ENCODE measurements at places on chromosomes 12 and 14.

DNA sequence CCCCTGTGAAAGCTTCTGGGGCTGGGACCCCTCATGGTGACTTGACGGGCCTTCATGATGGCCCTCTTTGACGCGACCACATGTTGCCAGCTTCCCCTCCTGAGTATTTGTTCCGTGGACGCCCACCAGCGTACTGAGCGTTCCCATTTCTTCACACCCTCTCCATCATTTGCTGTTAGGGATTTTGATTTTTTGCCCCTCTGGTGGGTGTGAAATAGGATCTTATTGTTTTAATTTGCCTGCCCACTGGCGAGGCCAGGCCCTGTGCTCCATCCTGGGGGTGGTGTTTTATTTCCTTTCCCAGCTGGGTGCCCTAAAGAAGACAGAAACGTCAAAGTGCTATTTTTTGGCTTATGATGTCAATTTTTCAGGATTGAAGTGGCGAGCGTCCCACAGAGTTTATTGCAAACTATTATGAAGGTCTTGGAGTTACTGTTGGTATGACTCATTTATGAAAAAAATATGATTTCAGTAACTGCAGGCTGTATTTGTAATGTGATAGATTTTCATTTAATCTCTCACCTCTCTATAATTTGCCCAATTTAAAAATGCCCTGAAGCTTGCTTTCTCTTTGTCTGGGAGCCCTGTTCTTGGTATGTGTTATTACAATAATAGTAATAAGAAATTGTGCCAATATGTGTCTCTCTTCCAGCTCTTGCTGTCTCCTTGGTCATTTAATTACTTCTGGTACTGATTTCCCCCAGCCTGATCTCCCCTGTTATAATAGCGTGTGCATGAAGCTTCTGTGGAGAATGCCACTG lies 99.6 kb downstream of the SLC25A47 start:
- DNase-seq, result no peak

GRCh38 chr14:93996130-93996695 lies 888 bp upstream of the CCDC197 start:
- DNase-seq, result no peak

- no peak for DNase-seq
Measured at GRCh38 chr14:95156161-95157047, 925 bp downstream of the DICER1 start.

DNA sequence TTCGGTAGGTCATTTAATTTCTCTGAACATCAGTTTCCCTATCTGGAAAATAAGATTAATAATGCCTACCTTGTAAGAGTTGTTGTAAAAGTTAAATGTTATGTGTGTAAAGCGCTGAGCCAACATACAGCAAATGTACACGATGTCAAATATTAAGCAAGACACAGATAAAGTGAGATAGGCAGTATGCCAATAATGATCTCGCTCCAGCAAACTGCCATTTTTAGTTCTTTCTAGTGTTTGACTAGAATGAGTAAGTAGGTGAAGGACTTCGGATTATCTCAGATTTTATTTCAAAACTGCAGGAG lies 840 bp downstream of the DHRS7 start:
- no peak for DNase-seq

DNA sequence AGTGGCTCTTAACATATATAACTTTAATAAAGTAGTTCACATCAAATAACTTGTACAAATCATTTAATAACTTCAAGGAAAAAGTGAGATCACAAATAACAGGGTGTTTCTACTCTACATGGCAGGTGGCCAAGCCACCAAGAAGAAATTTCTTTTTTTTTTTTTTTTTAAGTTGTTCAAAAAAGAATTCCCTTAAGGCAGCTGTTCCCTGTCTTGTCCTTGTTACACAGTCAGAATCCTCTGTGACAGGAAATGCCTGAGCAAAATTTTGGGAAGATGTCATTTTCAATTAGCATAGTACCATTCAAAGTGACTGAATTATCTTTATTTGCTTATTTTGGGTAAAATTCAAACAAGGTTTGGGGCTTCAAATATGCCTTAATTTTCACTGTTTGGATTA lies 79.4 kb downstream of the LIN7A start:
- DNase-seq, result no peak

GRCh38 chr12:107541001-107541705 lies 144.4 kb upstream of the PWP1 start:
- no peak for DNase-seq

DNA sequence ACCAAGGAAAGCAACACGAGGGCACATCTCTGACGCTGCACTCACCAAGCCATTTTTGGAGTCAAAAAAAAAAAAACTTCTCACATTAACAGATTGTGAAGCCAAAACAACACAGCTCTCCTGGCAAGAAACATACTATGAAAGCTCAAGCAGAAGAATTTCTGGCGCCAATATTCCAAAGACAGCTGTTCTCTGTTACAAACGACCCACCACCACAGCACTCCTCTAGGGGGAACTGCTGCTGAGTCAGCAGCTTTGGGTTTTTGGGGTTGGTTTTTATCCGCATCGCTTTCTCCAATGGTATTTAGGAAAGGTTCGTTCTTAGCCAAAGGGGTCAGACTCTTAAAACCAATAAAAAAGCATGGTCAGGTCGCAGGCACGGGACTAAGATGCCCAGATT lies 379.4 kb downstream of the RPS29 start:
- DNase-seq, result no peak

GRCh38 chr12:68896881-68897540 lies 36.0 kb downstream of the CPM start:
- no peak for DNase-seq

DNA sequence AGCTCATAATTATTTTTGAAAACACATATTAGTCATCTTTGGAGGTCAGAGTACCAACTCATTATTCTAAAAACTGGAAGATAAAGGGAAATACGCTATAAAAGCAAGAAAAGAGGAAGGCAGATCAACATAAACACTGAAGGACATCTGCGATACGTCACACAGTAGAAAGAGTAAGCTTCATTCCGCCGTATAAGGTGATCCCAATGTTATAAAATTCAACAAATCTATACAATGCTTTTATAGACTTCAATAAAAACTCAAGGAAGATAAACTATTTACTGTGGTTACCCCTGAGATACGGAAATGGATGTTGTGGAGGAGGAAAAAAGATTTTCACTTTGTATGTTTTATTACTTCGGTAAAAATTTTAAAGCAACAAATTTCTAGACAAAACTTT lies 92.6 kb downstream of the ITPR2 start:
- DNase-seq, result no peak

GRCh38 chr14:98503086-98503815 lies 768.7 kb downstream of the BCL11B start:
- DNase-seq, result no peak

DNA sequence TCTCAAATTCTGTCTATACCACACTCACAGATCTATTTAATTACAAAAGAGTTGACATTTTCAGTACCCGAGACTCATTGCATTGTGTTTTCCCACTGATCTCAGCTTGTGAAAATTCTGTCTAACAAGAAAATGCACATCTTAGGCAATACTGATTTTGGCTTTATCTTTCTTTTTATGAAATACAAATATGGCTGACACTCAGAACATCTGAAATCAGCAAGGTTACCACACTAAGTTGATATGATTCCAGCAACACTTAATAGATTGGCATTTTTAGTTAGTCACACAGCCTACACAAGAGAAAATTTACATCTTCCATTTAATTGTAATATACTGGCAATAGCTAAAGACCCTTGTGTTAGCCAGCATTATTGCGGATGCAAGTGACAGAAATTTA lies 40.3 kb downstream of the PEX5 start:
- DNase-seq, result no peak

GRCh38 chr12:28869197-28869596 lies 279.9 kb upstream of the FAR2 start:
- no peak for DNase-seq

DNA sequence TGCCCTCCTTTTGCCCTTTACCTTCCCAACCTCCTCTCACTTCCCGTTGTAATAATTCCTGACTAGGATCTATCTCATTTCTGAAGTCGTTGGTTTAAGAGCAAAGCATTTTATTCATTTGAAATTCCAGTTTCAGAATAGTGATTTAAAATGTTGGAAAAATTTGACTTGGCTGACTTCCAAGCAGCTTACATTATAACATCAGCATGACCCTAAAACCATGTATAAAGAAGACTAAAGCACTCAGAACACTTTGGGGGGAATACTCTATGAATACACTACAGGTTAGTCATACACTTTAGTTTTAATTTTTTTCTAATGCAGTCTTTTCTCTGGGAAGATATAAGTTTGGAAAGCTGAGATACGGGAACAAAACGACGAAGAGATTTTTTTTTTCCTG lies 161.1 kb downstream of the BTG1 start:
- DNase-seq, result no peak

Data from CD4-positive, alpha-beta memory T cell (primary cell).